Activated CD8-positive, alpha-beta memory T cell treated with anti-CD3 and anti-CD28 coated beads for 1 hour (primary cell): ENCODE measurements at places on chromosomes 7 and 10.

DNA sequence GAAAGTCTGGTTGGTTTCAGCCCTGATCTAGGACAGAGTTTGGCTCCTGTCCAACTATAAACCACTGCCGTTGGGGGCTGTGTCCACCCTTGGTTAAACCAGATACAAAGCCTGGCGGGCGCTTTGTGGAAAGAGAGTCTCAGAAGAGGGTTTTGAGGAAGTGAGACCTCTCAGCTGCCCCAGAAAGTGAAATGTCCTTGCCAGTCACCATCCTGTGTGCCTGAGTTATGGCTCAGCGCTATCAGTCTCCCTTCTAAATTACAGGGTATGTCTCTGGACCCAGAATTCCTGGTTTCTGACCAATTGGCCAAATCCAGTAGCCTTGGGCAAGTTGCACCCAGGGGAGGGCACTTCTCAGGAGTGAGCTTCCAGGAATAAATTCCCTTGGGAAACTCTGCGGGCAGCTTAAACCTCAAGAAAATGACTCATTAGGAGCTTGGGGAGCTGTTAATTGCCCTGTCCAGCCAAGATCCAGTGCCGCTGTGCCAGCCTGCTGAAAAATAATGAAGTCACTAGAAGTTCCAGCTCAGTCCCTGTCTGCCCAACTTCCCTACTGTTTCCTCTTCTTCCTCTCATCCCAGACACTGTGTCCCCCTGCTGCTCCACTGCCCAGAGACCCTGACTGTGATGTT lies 66.7 kb upstream of the PDZD8 start:
- DNase-seq = no peak

DNA sequence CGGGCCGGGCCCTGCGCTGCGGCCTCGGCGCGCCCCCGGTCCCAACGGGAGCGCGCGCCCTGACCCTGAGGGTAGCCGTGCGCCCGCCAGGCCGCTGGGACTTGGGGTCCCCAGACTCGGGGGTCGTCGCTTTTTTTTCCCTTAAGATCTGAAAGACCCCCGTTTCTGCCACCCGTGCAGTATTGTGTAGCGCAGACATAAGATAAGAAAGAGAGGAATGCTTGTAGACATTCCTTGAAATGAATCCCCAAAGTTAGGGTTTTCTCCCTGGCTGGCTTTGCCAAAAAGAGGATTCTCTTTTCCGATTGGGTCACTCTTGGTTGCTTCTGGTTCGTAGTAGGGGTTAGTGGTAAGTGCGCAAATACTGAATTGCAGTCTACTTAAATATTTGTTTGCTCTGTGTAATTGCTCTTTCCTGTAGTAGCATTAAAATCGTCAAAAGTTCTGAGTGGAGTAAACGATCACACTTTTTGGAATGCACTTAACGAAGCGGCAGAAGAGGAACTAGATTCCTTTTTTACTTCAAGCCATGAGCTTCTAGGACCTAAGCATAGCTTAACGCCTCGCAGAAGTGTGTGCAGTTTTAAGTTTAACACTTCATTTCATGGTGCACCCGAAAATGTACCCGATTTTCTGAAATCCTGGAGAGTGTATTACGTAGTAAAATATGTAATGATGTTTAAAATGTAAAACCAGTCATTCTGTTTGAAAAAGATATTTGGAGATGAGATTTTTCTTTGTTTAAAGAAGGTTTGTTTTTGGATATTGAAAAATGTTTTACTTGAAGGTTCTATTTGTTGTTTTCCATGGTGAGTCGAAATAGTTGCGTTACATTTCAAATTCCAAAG lies 1.3 kb downstream of the CUL1 start:
- DNase-seq = no peak

DNA sequence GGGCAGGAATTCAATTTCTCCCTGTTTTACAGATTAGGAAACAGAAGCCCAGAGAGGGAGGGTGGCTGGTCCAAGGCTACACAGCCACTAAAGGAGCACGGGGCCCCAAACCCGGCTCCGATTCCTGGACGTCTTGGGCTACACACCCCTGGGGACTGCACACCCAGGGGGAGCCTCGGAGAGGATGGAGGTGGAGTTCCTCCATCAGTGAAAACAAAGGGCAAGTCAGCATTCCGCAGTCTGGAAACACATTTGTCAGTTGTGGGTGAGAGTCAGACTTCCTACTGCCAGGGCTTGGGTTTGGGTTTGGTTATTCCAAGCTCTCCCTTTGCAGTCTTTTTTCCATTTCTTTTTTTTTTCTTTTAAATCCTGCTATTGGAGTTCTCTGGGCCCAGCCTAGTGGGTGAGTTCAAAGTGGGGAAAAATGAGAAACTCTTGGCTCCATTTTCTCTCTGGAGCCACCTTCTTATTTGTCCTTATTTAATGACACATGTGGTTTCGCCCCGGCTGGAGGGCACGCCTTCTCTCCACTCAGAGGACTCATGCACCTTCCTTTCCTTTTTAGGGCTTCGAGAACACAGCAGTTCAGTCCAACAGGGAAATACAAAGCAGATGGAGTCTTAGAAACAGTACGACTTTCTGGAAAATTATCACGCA lies 59.9 kb upstream of the AQP1 start:
- DNase-seq = no peak

- no peak for DNase-seq
Measured at GRCh38 chr7:47556511-47557180, 25.3 kb downstream of the TNS3 start.

DNA sequence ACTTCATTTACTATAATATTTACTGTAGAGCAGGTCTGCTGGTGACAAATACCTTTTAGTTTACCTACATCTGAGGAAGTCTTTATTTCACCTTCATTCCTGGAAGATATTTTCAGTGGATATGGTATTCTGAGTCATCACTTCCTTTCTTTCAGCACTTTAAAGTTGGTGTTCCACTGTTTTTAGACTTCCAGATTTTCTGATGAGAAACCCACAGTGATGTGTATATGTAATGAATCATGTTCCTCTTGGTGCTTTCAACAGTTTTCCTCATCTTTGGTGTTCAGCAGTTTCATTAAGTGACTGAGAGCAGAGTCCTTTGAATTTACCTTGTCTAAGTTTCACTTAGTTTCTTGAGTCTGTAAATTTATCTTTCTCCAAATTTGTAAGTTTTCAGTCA lies 36.4 kb downstream of the COPG2 start:
- no peak for DNase-seq

GRCh38 chr10:113894581-113894980 lies 40.1 kb downstream of the NHLRC2 start:
- DNase-seq = no peak
